ENCODE measurements at places on chromosomes 7 and 10.

- peak; percentile 74 for DNase-seq
Measured at GRCh38 chr10:3782451-3783315, 2.3 kb downstream of the KLF6 start.

DNA sequence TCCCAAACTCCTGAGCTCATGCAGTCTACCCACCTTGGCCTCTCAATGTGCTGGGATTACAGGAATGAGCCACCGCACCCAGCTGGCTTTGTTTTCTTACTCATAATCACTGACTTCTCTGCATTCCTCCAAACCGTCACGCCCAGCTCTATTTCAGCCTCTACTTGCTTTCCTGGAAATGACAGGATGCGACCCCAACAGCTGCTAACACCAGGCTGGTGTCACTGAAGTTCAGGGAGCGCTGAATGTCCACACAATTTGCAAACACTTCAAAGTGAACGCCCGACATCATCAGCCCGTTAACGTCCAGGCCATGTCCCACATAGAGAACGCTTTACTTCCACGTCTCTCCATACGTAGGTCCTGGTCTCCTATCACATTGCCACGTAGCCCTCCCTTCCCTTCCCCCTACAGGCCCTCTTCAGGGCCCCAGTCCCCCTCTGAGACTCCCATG, 12.8 kb upstream of the PROSER2 start:
- DNase-seq: no peak

DNA sequence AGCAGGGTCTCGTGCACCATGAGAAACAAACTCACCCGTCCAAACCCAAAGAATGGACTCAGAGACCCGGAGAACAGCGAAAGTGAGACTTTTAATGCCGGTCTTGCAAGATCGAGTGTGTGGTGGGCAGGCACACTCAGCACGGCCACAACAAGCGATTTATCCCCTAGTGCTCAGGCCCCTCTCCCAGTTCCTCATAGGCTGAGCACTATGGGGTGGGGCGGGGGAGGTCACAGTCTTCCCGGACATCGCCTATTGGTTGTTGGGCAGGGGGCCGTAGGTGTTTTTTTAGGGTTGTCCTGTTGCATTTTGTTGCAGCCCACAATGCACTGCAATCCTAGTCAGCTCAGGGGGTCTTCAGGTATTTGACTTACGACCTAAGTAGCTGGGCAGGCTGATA, 608.3 kb upstream of the FOXK1 start:
- no peak for DNase-seq

GRCh38 chr7:135976312-135977006, 700 bp downstream of the MTPN start:
- DNase-seq: peak; percentile 61

- no peak for DNase-seq
Measured at GRCh38 chr10:19839090-19839489, 22.9 kb downstream of the PLXDC2 start.

DNA sequence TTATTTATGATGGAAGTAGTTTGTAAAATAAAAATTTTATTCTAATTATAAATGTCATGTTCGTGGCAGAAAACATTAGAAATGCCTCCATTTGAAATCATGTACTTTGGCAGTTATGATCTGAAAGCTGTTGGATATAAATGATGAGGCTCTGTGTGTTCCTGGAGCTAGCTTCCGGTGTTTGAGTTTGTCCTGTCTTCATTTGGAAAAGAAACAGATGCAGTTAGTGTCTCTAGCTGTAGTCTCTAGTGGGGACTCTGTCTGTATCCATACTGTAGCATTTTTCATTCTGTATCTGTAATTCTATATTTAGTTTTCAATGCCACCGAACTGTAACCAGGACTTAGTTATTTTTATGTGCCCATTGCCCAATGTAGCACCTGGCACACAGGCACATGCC, 197.0 kb upstream of the FZD1 start:
- DNase-seq: no peak

GRCh38 chr10:128265596-128265995, 139.4 kb upstream of the MKI67 start:
- DNase-seq: no peak
